NCI-H1105 (cell line): ENCODE measurements at places on chromosomes 7 and 10.

GRCh38 chr10:49038711-49039110 lies 76.6 kb downstream of the VSTM4 start:
- DNase-seq, result no peak

GRCh38 chr7:46812101-46812675 lies 769.7 kb downstream of the TNS3 start:
- DNase-seq, result no peak

GRCh38 chr10:5760515-5760914 lies 52.7 kb downstream of the GDI2 start:
- DNase-seq, result no peak

DNA sequence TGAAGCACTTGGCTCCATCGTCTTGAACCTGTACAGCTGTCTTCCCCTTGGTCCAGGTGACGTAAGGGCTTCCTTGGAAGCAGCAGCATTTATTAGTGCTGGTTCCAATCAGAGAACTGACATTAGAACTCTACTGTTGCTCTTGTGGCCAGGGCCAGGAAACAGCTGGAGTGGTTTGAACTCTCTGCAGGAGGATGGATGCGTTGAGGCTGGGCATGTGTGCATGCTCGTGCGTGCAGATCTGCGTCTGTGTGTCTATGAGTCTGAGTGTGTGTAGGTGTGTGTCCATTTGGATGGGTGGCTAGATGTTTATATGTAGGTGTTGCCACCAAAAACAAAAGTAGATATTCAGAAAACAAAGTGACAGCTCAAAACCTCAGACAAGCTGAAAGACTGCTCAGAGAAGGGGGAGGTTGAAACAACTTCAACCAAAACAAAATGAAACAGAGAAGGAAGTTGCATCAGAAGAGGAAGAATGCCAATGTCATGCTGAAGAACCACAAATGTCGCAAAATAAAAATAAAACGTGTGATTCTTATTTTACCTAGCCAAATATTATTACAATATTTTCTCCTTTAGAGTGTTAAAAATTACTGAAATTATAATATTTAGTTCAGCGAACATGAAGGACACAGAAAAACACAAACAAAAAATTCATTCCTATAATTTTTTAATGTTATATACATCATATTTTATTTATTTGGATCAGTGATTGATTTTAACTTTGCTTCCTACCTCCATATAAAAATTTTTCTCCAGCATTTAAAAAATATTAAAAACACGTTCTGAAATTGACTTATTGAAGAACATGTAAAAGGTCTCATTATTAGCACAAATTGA lies 96.1 kb upstream of the MKLN1 start:
- no peak for DNase-seq

- no peak for DNase-seq
Observed at GRCh38 chr7:128708235-128708634, 30.9 kb upstream of the CALU start.

- DNase-seq, result no peak
Observed at GRCh38 chr10:4399556-4399955, 426.5 kb upstream of the AKR1E2 start.

- no peak for DNase-seq
Observed at GRCh38 chr10:1535301-1535965, 201.9 kb downstream of the ADARB2 start.

DNA sequence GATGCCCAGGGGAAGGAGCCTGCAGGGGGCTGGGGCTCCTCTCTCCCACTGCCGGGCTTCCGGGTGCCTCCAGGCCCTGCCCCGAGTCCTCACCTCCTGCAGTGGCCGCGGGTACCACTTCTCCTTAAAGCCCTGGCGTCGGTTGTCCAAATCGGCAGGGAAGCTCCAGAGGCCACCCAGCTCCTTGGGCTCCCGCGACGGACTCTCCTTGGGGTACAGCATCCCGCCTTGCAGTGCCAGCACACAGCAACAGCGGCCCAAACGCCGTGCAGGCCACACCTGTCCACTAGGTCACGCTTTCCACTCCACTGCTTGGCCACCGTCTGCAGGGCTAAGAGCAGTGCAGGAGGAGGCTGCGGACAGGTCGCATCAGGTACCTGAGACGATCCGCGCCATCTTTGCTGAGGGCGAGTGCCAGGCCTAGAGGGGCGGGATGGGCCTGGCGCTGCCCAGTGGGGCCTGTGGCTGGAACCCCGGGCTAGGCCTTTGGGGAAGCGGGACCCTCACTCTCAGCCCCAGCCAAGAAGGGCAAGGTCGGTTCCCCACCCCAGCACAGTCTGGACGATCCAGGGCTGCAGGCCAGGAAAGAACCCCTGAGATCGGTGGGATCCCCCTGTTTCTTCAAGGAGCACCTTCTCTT lies 47.7 kb upstream of the ZNF479 start:
- no peak for DNase-seq

GRCh38 chr7:42207420-42207819 lies 29.6 kb downstream of the GLI3 start:
- DNase-seq, result no peak

DNA sequence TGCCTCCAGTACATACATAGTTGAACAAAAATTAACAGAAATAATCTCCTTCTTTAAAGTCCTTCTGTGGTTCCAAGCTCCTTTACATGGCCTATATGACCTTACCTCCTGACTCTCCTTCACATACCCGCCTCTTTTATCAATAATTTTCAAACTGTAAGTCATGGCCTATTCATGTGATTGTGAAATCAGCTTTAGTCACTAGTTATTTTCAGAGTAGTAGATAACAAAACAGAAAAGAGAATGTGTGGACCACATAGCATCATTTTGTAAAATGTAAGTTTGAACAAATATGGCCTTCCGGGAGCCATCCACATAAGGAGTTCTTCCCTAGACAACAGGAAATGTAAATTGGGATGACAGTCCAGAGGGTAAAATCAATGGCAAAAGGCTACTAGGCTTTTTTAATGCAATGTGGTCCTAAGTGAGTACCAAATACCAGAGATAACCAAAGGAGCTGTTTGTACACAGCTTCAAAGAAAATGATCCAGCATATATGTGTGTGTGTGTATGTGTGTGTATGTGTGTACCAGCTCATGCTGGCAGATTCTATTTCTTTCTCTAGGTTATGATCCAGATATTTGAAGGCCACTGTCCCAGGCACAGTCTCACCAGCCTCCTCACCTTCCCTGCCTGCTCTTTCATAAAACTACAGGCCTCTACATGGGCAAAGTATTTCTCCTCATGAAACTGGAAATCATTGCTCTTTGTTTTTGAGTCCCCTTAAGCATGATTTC lies 12.3 kb upstream of the FAM133B start:
- DNase-seq, result no peak

- DNase-seq, result no peak
Observed at GRCh38 chr7:82841828-82842227, 320.9 kb downstream of the PCLO start.
